Caki2 (cell line): ENCODE measurements at places on chromosomes 4 and X.
A peak's percentile ranks its signal among the peaks of the same experiment; 100 is the strongest.

GRCh38 chr4:82839624-82840023 is 41.0 kb upstream of the SCD5 start:
- no peak for DNase-seq

DNA sequence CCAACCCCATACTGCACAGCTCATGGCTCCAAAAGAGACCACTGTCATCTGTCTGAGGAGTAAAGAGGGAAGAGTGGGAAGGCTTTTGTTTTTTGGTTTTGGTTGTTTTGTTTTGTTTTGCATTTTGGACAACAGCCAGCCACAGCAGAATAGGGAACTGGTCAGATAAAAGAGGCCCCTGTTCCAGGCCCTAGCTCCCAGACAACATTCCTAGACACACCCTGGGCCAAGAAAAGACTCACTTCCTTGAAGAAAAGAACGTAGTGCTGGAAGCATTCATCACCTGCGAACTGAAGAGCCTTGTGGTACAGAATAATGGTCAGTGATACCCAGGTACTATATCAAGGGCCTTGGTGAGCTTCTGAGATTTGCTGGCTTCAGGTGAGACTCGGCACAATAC is 619.4 kb upstream of the SPANXN1 start:
- no peak for DNase-seq

DNA sequence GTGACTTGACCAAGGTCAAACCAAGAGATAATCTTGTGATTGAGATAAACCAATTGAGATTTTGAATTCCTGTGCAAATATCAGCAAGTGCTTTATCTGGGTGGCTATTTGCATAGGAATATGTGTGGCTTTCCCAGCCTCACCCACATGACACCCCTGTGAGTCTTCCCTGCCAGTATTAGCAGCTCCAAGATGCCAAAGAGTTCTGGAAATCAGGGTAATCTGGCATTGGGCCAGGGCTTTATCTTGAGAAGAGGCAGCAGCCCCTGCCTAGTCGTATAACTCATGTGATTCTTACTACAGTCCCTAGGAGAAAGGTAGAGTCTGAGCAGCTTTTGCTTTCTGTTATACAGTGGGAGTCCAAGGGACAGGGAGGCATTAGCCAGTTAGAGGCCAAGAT is 87.7 kb downstream of the RLIM start:
- DNase-seq = no peak

GRCh38 chrX:80022363-80023031 is 7.9 kb downstream of the TBX22 start:
- DNase-seq = no peak

DNA sequence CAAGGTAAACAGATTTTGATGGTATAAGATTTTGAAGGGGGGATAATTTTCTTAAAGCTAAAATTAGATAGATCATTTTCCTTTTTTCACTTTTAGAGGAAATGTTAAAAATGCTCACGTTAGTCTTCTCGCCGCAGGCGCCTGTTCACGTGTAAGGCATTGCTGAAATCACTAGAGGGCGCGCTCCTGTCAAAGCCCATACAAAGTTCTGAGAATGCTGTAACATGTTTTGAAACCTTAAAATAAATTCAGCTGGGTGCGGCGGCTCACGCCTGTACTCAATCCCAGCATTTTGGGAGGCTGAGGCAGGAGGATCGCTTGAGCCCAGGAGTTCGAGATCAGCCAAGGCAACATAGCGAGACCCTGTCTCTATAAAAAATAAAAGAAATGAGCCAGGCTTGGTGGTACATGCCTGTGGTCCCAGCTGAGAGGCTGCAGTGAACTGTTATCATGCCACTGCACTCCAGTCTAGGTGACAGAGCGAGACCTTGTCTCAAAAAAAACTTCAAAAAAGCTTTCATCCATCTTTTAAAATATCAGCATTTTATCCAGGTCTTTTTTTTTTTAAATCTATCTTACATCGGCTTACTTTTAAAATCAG is 138.0 kb downstream of the RBMX2 start:
- peak; percentile 14 for DNase-seq

DNA sequence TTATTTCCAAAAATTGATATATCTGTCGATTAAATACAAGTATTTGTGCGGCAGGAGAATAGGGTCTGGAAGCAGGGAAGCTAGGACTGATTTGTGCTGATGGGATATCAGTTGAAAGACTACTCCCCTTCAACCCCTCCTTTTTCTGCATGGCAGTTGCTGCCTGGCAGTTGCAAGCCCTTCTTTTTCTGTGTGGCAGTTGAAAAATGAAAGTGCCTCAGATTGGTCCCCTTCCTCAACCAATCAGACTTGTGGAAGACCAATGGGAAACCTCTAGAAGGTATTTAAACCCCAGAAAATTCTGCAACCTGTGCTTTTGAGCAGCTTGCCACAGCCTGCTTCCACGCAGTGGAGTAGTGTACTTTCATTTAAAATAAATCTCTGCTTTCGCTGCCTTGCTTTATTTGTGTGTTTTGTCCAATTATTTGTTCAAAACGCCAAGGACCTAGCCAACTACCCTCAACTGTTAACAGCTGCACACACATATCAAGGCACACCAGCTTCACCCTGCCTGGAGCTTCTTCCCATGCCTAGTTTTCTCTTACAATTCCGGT is 1.5 kb upstream of the TMA16 start:
- DNase-seq = peak; percentile 11

- peak; percentile 31 for DNase-seq
These were observed 10.9 kb downstream of the DLG3 start for GRCh38 chrX:70455366-70456202.

GRCh38 chr4:172982151-172982590 is 186.4 kb upstream of the GALNT7 start:
- DNase-seq = peak; percentile 92

DNA sequence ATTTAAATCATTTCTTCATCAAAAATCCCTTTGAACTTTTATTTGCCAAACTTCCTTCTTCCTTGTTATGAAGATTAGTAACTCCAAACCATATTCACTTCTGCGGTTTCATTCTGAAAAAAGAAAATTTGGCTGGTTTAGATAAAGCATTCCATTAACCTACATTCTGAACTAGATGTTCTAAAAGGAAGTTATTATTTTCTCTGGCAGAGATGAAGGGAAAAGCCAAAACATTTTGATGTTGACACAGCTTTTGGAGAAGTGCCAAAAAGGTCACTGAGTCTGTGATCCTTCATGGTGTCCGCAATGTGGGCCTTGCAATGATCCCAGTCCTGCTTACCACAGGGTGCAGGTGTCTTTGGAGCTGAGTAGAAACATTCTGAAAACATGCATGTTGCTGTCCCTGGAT is 36.0 kb downstream of the CXCL8 start:
- peak; percentile 84 for DNase-seq

GRCh38 chr4:81684352-81684751 is 212.6 kb upstream of the RASGEF1B start:
- DNase-seq = no peak

DNA sequence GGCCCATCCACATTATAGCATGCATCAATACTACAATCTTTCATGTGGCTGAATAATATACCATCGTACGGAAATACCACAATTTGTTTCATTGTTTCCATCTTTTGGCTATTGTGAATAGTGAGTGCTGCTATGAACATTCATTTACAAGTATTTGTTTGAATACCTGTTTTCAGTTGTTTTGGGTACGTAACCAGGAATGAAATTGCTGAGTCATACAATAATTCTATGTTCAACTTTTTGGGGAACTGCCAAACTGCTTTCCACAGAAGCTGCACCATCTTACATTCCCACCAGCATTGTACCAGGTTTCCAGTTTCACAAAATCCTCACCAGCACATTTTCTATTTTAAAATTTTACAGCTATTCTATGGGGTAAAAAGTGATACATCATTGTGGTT is 28.5 kb upstream of the MANBA start:
- DNase-seq = no peak

GRCh38 chr4:180674619-180675358 is 1568.4 kb upstream of the TENM3 start:
- no peak for DNase-seq

DNA sequence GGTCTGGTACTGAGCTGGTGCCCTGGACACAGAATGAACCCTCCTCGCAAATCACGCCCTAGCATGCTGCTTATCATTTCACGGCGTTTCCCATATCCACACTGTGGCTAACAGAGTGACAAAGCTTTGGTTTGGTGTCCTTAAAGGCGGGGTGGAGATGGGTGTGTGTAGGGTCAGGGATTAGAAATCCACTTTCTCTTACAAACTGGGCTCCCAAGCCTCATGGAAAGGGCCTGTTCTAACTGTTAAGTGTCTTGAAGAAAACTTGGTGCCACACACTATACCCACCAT is 735 bp upstream of the CHRDL1 start:
- DNase-seq = no peak

- peak; percentile 83 for DNase-seq
These were observed 13.8 kb upstream of the SMS start for GRCh38 chrX:21926527-21927278.

- no peak for DNase-seq
These were observed 151.8 kb upstream of the GATB start for GRCh38 chr4:151912632-151913031.
